ENCODE measurements at places on chromosomes 2 and 18. TPM values are rescaled to one million over a fixed set of nuclear protein-coding genes. Genes with fewer than 3 reads are reported as not detected.

DNA sequence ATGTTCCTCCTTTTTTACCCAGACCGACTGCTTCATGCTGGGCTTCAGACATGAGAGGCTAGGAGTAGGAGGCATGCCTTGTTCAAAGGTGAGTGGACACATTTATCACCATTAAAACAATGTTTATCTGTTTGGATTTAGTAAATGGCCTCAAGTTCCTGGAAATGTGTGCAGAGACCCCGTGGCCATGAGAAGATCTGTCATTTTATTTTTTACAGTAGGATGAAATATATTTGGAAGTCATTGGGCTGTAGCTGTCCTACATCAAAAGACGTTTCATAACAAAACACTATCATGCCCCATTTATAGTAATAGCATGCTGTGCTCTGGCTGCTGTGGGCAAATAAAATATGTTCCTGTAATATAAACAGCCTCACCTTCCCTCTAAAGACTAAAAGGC lies 403.9 kb upstream of the TNP1 start:
- H3K27me3 ChIP-seq, result no peaks in the 10 kb centered on the region
- DNase-seq, result no peak

The MATN3 gene
- total RNA-seq, result 0.12 TPM

- H3K4me3 ChIP-seq, result no peak overlapping the region
- no peak for DNase-seq
- no peak overlapping the region for H3K27ac ChIP-seq
- H3K4me1 ChIP-seq, result no peaks in the 10 kb centered on the region
These were observed 194.3 kb downstream of the PLCL1 start for GRCh38 chr2:197998702-197999101.

DNA sequence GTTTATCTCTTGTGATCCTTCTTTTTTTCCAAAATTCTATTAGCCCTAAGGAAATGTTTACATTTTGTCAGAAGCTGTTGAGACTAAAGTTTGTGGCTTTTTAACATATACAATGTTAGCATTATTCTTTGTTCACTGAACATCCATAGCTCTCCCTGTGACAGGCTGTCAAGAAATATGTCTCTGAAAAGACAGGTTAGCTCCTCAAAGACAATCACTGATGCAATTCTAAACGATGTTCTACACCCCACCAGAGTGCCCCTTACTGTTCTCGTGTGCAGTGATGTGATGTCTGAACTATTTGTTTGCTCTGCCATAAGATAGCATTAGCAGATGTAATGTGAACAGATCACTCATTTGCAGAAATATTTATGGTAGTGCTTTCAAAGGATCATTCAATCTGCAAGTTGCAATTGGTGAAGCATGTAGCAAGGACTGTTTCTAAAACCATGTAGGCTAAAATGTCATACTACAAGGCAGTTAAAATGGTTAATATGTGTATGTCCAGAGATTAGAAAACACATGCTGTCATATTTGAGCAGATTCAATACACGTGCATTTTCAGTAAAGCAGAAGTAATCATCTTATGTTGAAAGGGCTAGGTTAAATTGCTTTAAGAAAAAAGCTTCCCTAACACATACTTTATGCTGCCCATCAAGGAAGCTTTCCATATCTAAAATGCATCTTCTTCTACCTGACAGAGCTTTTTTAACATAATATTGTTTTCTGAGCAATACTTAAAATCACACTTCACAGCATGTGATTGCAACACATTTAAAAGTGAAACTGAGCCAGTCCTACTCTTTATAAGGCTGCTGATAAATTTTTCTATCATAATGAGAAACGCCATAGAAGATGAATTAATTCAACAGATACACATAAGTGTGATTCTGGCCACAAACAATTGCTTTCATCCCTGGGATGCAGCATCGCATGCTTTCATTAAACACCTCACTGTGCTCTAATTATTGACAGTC lies 285.7 kb upstream of the UBE2E3 start:
- H3K4me3 ChIP-seq, result no peak overlapping the region
- no peak overlapping the region for H3K27ac ChIP-seq
- H3K27me3 ChIP-seq, result no peaks in the 10 kb centered on the region
- DNase-seq, result no peak

- H3K4me3 ChIP-seq, result no peak overlapping the region
- H3K27ac ChIP-seq, result no peak overlapping the region
- no peaks in the 10 kb centered on the region for H3K27me3 ChIP-seq
- DNase-seq, result no peak
- no peaks in the 10 kb centered on the region for H3K36me3 ChIP-seq
These were observed 35.0 kb upstream of the LRP1B start for GRCh38 chr2:142165790-142166189.

The MAP2 gene
- total RNA-seq, result 1.4 TPM

DNA sequence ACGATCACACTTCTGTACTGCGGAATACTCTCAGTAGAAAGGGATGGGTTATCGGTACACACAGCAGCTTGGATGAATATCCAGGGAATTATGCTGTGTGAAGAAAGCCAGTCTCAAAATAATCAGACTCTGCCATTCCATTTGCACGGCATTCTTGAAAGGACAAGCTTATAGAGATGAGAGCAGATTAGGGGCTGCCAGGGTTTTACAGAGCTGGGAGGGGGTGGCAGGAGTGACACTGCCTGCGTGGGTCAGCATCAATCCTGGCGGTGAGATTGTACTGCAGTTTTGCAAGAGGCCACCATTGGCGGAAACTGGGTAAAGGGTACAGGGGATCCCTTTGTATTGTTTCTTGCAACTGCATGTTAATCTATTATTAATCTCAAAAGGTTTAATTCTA lies 16.6 kb downstream of the KCNG2 start:
- no peak for DNase-seq
- no peak overlapping the region for H3K27ac ChIP-seq
- H3K4me1 ChIP-seq, result no peaks in the 10 kb centered on the region
- no peaks in the 10 kb centered on the region for H3K36me3 ChIP-seq

GRCh38 chr2:224551693-224552092 lies 33.5 kb downstream of the CUL3 start:
- no peaks in the 10 kb centered on the region for H3K4me1 ChIP-seq
- H3K27me3 ChIP-seq, result no peaks in the 10 kb centered on the region
- no peak overlapping the region for H3K27ac ChIP-seq
- DNase-seq, result no peak

DNA sequence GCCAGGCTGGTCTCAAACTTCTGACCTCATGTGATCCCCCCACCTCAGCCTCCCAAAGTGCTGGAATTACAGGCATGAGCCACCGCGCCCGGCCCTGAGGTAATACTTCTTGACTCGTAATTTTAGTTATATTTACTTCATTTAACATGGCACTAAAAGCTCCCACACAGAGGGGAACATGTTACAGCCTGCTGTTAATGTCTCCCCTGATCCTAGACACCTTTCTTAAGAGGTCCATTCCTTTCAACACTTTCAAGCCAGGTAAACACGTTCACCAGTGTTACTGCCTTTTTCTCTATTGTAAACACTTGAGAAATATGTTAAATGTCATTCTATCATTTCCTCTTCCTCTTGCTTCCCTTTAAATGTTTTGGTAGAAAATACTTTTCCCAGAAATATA lies 161.4 kb downstream of the METTL4 start:
- no peak for DNase-seq
- H3K27me3 ChIP-seq, result no peaks in the 10 kb centered on the region
- no peaks in the 10 kb centered on the region for H3K36me3 ChIP-seq
- H3K4me3 ChIP-seq, result no peak overlapping the region
- no peak overlapping the region for H3K27ac ChIP-seq
- H3K4me1 ChIP-seq, result no peaks in the 10 kb centered on the region

DNA sequence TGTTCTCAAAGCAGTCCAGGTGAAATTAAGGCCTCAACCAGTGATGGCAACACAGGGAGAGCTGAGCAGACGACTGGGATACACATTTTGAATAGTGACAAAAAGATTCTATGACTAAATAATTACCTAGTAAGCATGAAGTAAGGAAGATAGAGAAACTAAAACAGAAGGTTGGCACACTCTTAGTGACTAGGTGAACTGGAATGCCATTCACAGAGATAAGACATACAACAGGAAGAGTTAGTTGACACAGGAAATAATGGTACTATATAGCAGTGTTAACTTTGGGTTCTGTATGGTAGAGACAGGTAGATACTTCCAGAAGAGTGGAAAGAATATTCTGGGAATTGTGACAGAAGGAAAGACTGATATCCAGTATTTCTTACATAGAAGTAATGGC lies 181.8 kb upstream of the NT5C1B start:
- H3K4me1 ChIP-seq, result no peaks in the 10 kb centered on the region
- DNase-seq, result no peak
- H3K27ac ChIP-seq, result no peak overlapping the region
- no peaks in the 10 kb centered on the region for H3K27me3 ChIP-seq

The CDKL4 gene
- total RNA-seq, result 0.64 TPM

The FOXD4L1 gene
- not detected for total RNA-seq

The TMEFF2 gene
- total RNA-seq, result 0.37 TPM

DNA sequence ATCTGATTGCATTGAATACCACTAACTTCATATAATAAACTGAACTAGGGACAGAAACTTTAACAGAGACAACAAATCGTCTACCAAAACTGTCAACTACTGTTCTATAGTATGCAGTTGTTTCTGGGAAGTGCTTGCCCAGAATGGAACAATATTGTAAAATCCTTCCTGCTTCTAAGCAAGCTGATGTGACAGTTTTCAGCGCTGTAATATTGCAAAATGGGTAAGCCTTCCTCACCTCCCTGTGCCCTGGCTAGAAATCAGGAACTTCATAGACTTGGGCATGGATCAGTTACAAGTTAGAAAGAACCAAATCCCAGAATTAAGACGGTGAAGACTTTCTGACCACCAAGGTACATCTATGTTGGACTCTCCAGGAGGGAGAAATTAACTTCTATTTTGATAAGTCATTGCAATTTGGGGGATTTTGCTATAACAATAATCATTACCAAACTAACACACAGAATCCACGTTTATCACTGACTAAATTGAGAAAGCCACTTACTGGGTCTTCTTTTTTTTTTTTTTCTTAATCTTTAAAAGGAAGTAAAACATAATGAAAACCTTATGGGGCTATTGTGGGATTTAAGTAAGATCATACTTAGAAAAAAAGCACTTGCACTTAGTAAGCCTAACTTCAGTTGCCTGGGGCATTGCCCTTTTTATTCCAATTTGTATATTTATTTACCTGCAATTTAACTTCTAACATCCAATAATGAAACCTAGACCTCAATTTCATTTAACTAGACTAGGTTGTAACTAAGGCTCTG lies 261.5 kb downstream of the TRIB2 start:
- DNase-seq, result no peak
- H3K27me3 ChIP-seq, result no peaks in the 10 kb centered on the region
- no peak overlapping the region for H3K4me3 ChIP-seq
- H3K4me1 ChIP-seq, result no peaks in the 10 kb centered on the region

- no peak overlapping the region for H3K27ac ChIP-seq
- no peaks in the 10 kb centered on the region for H3K27me3 ChIP-seq
- no peaks in the 10 kb centered on the region for H3K36me3 ChIP-seq
These were observed 26.6 kb upstream of the SEH1L start for GRCh38 chr18:12921178-12921577.

The HOXD13 gene
- 0.77 TPM for total RNA-seq

GRCh38 chr2:44620189-44620990 lies 258.6 kb downstream of the CAMKMT start:
- no peak overlapping the region for H3K27ac ChIP-seq
- H3K4me1 ChIP-seq, result no peaks in the 10 kb centered on the region
- H3K4me3 ChIP-seq, result no peak overlapping the region
- H3K27me3 ChIP-seq, result no peaks in the 10 kb centered on the region
- no peak for DNase-seq

DNA sequence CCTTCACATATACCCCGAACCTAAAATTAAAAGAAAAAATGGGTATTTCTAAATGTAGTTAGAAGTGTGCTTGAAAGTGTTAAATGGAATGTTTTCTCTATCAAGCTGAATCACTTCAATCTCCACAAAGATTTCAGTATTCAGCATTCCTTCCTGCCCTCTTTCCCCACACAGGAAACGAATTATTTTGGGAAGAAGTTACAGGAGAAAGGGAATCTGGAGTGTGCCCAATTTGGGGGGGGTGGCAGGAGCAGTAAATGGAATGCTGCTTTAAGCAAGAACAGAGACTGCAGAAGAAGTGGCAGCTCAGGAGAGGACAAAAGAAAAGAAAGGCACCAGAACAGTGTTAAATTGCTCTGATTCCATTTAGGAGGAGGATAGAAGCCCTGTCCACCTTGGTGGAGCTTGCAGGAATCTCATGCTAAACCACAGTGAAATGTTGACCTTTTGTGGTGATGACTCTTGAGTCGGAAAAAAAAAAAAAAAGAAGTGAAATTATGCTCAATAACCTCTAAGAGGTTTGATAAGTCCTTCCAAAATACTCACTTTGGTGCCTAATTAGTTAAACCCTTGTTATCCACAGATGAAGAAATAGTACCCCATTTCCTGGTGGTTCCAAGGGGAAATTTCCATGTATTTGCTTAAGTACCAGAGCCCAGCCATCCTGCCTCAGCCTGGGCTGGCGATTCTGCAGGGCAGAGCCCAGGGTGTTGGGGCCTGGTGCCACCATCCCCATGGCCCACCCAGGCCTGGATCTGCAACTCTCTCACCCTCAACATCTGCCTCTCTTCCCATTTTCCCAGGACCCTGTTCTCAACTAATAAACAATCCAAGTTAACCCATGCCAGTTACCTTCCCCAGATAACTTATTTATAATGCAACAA lies 56.5 kb downstream of the MYO5B start:
- H3K36me3 ChIP-seq, result no peaks in the 10 kb centered on the region
- H3K4me3 ChIP-seq, result no peak overlapping the region
- H3K27ac ChIP-seq, result no peak overlapping the region
- no peak for DNase-seq
- H3K27me3 ChIP-seq, result no peaks in the 10 kb centered on the region

DNA sequence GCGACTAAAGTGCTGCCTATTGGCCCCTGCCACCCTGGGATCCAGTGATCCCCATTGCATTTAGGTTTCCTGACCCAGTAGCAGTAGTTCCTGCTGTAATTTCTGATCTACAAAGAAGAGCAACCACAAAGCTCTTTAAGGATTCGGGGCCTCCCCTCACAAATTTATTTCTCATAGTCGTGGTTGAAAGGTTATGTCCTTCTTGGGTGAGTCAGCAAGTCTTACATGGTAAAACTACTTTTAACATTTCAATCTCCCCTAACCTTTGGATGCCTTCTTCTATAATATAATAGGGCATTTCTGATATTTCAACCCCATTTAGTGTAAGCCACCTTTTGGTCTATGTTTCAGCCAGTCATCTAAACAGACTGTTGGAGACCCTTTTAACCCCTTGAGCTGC lies 14.9 kb downstream of the PIKFYVE start:
- no peak overlapping the region for H3K27ac ChIP-seq
- peaks cover 5% of the 10 kb centered on the region for H3K36me3 ChIP-seq
- no peaks in the 10 kb centered on the region for H3K4me1 ChIP-seq
- no peak for DNase-seq
- no peak overlapping the region for H3K4me3 ChIP-seq
- H3K27me3 ChIP-seq, result no peaks in the 10 kb centered on the region

- no peak overlapping the region for H3K27ac ChIP-seq
- H3K36me3 ChIP-seq, result no peaks in the 10 kb centered on the region
- H3K4me1 ChIP-seq, result no peaks in the 10 kb centered on the region
- no peak for DNase-seq
- no peaks in the 10 kb centered on the region for H3K27me3 ChIP-seq
These were observed 7.5 kb downstream of the TTC32 start for GRCh38 chr2:19894134-19894792.
